ENCODE measurements at places on chromosomes 3 and 15. TPM values are rescaled to one million over a fixed set of nuclear protein-coding genes. Genes with fewer than 3 reads are reported as not detected.

PRR20G gene
- total RNA-seq = not detected

DNA sequence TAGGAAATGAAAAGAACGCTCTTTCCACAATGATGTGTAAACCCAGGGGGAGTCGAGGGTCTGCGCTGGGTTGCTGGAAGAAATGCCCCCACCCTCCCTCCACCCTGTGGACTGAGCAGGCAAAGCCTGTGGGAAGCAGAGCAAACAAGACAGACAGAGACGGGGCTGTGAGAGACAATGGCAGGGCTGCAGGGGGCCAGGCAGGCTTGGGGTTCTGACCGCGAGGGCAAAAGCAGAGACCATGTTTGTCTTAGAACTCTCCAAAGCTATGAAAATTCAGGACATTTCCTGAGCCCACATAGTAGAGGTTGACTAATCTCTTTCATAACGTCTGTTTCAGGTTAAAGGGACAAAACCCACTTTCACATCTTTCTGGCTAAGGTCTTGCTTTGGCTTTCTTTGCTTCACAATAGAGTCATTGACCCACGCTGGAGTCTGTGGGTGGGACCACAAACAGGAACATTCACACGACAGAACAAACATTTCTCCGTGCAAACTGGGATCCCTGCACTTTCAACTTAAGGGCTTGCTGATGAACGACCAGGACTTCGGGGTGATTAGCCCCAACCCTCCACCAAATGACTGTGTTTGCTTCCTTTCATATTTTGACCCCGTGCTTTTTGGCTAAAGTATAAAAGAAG lies 156.0 kb upstream of the TPM1 start:
- peak; percentile 39 for DNase-seq

GRCh38 chr3:75180235-75180944 lies 483.7 kb upstream of the FRG2C start:
- no peak for DNase-seq

STARD9 gene
- total RNA-seq = 35.4 TPM

DNA sequence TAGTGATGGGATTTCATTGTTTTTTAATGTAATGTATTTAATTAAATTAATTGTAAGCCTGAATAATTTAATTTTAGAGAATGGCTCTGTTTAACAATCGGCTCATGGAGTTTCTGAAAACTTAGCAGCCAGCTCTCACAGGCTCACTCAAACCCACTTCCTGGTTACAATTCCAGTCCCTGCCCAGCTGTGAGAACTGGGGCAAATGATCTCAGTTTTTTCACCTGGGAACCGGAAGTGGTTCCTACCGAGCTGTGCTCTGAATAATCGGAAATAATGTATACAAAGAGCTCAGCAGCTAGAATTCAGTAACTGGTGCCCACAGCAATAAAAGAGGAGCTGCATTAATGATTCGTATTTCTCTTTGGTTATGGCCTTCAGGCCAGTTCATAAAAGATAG lies 244.3 kb upstream of the MCTP2 start:
- DNase-seq = no peak

DNA sequence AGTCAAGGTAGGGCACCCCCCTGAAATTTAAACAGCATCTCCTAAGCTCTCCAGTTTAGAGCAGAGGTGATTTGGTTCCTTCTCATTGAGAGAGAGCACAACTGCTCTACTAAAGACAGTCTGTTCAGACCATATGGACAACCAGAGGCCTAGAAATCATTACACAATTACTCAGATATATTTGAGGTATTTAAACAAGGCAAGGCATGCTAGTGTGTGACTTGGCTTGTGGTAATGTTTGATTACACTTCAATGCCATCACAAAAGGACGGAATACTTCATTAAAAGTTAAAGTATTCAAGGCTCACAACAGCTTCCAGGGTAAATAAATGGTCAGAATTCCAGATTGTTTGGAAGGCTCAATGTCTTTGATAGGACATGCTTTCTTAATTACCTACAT lies 110.2 kb downstream of the LRTM1 start:
- no peak for DNase-seq

- no peak for DNase-seq
Observed at GRCh38 chr3:125003859-125004595, 51.8 kb downstream of the HEG1 start.

- peak; percentile 67 for DNase-seq
Observed at GRCh38 chr3:111695636-111696117, 100.5 kb upstream of the ZBED2 start.

GREM1 gene
- total RNA-seq = 1.2 TPM

DHX30 gene
- 79.3 TPM for total RNA-seq

BBX gene
- total RNA-seq = 80.0 TPM

Measured in dermis blood vessel endothelial cell (primary cell).